ENCODE measurements at places on chromosomes 5 and 9.

DNA sequence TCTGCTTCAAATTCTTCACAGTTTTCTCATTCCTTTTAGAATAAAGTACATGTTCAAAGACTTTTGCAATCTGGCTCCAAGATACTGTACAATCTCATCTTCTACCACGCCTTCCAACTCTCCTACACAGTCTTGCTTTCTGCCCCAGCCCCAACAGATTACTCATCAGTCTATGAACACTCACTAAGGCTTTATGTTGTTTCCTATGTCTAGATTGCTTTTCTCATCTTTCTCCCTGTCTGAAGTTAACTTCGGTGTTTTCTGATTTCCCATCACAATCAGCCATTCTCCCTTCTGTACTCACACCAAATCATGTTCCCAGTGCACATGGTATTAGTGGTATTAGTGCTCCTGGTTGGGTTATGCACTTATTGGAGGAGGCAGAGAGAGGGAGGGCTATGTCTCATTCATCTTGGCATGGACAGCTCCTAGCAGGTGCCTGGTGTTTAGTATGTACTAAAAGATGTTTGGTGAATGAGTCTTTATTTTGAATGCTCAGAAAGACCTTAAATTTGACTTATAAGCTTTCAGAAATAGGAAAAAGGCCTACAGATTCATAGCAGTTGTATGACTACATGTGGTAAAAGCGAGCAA is 44.0 kb upstream of the ZNF608 start:
- no peak for DNase-seq

GRCh38 chr5:14504332-14504727 is 77.3 kb upstream of the OTULINL start:
- no peak for DNase-seq

- no peak for DNase-seq
Measured at GRCh38 chr9:118422508-118422907, 718.3 kb downstream of the TLR4 start.

GRCh38 chr5:140360681-140361479 is 886 bp downstream of the SLC4A9 start:
- no peak for DNase-seq

DNA sequence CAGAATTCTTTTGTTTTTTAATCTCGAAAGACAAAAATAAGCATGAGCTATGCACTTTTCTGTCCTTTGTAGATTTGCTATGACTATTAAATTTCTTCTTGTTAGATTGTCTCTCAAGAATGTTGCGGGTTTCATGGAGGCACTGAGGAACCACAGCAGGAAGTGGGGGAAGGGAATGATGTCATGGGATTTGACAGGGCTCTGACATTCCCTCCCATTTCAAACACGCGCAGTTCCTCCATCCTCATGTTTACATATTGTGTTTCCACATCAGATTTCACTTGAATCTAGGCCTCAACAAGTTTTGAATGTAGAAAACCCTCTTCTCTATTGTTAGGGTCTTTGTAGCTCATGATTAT is 154.8 kb downstream of the PALM2AKAP2 start:
- no peak for DNase-seq

DNA sequence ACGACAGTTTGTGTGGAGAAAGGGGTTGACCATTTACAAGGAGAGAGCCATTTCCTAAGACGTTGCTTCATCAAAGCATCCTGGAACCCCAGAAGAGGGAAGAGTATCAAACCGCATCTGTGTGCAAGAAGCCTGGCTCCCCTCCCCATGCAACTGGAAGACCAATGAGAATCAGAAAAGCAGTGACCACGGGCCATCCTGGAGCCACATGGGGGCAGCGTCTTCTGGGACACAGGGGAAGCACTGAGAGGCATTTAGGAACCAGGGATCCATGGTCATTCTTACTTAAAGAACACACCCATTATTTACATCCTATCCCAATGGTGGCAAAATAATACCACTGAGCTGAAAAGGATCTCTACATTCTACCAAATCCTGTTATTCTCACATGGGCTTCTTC is 29.3 kb downstream of the SEMA5A start:
- DNase-seq: no peak

DNA sequence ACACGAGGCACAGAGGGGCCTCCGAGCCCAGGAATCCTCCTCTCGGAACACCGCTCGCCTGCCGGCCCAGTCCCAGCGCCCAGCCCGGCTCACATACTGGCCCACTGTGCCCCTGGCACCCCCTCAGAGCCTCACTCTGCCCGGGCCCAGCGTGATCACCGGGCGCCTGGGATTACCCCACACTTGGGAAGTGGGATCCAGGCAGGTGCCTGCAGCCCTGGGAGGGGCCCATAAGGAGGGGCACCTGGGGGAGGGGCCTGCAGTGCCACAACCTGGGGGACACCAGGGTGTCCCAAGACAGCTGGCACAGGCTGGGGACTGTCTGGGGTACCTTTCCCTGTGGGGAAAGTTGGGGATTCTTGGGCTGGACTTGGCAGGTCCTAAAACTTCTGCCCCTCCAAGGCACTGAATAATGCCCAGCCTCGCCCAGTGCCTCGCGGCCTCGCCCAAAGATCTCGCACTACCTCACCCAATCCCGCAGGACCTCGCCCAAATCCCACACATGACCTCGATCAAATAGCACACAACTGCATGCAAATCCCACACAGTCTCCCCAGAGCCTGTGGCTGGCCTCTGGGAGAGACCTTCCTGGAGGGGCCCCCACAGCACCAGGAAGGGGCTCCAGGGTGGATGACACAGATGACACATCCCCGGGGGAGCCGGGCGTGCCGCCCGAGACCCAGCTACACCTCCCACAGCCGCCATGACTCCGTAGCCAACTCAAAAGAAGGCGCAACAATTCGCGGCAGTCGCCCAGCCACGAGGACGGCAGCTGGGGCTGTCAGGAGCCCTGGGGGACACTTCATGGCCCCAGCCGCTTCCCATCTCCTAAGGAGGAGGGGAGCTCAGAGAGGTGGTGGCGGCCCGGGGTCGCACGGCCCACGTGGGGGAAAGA is 13.7 kb downstream of the NOTCH1 start:
- DNase-seq: no peak

- DNase-seq: no peak
Measured at GRCh38 chr9:133065070-133065388, 3.2 kb downstream of the CEL start.

DNA sequence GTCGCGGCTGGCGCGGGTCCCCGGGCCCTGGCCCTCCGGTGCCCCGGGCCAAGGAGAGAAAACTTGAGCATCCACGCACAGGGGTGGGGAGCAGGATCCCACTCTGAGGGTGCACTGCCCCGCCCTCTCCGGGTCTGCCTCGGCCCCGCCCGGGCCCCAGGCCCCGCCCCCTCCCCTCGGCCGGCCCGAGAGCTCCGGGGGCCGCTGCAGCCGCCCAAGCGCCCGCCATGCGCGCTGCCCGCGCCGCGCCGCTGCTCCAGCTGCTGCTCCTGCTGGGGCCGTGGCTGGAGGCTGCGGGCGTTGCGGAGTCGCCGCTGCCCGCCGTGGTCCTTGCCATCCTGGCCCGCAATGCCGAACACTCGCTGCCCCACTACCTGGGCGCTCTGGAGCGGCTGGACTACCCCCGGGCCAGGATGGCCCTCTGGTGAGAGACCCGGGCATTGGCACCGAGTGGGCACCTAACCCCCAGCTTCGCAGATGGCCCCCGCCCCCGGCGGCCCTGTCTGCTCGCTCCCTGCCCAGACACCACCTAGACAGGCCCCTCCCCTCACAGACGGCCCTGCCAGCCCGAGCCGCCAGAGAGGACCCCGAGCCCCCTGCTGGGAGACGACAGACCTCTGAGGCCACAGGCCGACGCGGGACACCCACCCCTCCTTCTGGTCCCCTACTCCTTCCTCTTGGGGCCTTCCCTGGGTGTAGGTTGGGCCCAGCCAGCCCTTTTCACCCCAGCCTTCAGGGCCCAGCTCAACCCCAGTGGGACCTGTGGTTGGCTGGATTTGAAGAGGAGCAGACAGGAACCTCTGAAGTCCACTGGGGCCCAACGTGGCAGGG is at the start of gene CERCAM:
Gene CERCAM (plus strand): TSS at position 207 of the 831 bp plus-strand sequence. CDS start 21 bp downstream, at position 228.
- peak; percentile 24 for DNase-seq

- no peak for DNase-seq
Measured at GRCh38 chr5:79416499-79416898, 97.4 kb downstream of the HOMER1 start.

DNA sequence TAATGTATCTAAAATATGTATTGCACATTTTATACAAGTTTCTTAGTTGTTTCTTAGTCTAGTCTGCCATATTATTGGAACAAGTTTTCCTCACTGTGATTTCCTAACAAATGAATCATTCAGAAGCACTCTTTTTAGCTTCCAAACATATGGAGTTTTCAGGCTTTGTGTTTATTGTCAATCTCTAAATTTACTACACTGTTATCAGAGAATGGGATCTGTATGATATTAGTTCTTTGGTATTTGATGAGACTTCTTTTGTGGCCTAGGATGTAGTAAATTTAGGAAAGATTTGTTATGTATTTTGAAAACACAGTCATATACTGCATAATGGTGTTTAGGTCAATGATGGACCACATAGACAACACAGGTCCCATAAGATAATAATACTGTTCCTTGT is 25.7 kb downstream of the SREK1IP1 start:
- DNase-seq: no peak

- DNase-seq: no peak
Measured at GRCh38 chr5:56852228-56853000, 37.1 kb downstream of the MAP3K1 start.

GRCh38 chr5:178058321-178059012 is 54.9 kb upstream of the N4BP3 start:
- no peak for DNase-seq
